Urinary bladder (tissue), 4 donors: ENCODE measurements at places on chromosomes 6 and 20. TPM values are rescaled to one million over a fixed set of nuclear protein-coding genes. Genes with fewer than 3 reads are reported as not detected.

DNA sequence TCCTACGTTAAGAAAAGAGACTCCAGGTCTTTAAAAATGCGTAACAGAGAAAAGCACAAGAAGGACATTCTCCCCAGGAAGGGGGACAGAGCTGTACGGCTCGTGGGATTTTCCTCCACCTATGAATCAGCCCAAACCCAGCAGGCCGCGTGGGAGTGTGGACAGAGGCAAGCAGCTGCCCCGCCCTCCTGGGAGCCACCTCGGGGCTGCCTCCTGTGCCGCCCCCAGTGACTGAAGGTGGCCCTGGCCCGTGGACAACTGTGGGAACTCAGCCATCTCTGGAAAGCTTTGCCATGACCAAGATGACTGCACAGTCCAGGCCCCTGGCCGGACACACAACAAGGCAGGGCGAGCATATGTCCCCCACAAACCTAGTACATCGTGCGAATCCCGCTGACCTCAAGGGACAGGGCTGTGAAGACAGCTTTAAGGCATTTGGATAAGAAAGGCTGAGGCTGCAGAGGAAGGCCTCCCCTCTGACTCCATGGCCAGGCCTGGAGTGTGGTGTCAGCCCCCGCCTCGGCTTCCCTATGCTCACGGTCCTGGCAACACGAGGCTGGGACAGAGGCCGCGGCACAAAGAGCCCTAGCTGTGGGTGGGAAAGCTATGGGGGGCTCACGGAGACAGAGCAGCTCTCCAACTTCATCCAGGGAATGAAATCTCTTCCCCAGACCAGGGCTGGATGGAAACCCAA lies 26.9 kb downstream of the PXDC1 start:
- no peak for DNase-seq

Gene TRDN
- 13.5 TPM for total RNA-seq

GRCh38 chr6:20669571-20670314 lies 135.5 kb downstream of the CDKAL1 start:
- DNase-seq, result no peak

Gene PLEKHG1
- 39.5 TPM for total RNA-seq

DNA sequence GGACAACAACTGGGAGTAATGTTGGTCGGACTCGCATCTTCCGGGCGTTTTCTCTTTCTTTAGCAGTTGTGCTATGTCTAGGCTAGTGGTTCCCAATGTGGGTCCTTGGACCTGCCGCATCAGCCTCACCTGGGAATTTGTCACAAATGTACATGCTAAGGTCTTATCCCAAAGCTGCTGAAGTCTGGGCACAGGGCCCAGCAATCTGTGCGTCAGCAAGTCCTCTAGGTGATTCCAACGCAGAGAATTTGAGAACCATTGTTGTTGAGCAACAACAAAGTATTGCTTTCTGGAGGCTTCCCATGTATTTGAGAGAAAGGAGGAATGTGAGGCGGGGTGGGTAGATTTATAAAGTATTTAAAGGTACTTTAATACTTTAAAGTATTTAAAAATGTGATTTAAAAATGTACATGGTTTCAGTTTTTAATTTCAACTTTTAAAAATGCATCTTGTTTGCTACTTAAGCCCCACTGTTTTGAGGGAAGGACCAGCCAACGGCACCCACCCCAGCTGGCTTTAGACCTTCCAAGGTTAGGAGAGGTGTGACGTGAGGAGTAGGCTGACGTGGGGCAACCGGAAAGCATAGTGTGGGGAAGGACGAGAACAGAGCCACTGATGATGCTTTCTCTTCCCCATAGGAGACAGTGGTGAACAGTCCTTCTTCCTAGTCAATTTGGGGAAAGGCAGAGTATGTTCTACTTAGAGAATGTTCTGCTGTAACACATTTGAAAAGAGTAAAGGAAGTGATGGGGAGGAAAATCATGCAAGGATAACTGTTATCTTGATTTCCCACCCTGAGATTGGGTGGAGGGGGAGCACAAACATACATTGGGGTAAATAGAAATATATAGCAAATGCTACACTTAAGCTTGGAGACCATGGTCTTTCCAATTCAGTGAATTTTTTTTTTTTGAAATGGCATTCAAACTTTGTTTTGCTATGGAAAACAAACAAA lies 4.3 kb downstream of the UST start:
- no peak for DNase-seq

- no peak for DNase-seq
These were observed 66.4 kb downstream of the PLEKHG1 start for GRCh38 chr6:150666071-150666470.

GRCh38 chr20:38498909-38499308 lies 26.3 kb downstream of the RALGAPB start:
- DNase-seq, result no peak

- DNase-seq, result no peak
These were observed 696.7 kb downstream of the PTPRT start for GRCh38 chr20:42493001-42493400.

GRCh38 chr6:167350731-167351655 lies 26.1 kb downstream of the TTLL2 start:
- peak; percentile 46 for DNase-seq

DNA sequence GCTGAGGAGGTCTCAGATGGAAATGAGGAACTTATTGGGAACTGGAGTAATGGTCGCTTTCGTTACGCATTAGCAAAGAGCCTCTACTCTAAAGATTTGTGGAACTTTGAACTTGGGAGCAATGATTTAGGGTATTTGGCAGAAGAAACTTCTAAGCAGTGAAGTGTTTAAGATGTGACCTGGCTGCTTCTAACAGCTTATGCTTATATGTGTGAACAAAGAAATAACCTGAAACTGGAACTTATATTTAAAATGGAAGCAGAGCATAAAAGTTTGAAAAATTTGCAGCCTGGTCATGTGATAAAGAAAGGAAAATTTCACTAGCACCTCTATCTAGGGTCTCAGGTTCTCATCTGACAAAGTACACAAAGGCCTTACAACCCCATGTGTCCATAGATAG lies 23.5 kb downstream of the IRF4 start:
- DNase-seq, result no peak

Gene SYCP2L
- total RNA-seq, result 8.2 TPM

Gene ZSCAN9
- 19.2 TPM for total RNA-seq
